Stimulated activated CD4-positive, alpha-beta T cell treated with anti-CD3 and anti-CD28 coated beads, Interleukin-4, amount 100 ng/mL, for 4 hours (primary cell): ENCODE measurements at places on chromosomes 5 and 9.

GRCh38 chr5:150139334-150139733 lies 16.3 kb downstream of the PDGFRB start:
- no peak for DNase-seq

DNA sequence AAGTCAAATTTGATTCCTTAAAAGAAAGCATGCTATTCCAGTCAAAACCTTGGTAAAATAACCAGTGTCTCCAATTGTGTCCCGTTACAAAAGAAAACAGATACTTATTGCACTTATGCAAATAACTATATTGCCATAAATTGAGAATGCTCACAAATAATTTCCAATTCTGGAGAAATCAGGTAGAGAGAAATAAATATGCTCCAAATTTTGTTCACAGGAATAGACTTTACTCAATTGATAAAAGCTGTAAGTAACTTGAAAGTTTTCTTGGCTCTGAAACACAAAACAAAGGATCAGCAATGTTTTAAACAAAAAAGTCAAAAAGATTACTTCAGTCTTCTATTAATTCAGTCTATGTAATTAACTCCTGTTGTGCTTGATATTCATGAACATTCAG lies 7.8 kb upstream of the DTWD2 start:
- no peak for DNase-seq

- DNase-seq, result no peak
Observed at GRCh38 chr9:127767410-127767809, 11.1 kb downstream of the SH2D3C start.

DNA sequence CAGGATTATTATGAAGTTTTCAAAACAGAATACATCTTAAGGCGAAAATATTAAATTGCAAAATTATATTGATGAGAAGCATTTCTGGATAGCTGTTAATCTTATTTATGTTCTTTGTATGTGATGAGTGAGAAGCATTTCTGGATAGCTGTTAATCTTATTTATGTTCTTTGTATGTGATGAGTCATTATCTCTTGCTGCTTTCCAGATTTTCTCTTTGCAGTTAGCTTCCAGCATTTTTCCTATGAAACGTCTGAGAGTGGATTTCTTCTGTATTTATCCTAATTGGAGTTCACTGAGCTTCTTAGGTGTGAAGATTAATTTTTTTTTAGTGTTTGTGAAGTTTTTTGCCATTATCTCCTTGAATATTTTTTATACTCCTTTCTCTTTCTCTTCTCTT lies 8.2 kb downstream of the TMEM232 start:
- no peak for DNase-seq

- DNase-seq, result no peak
Observed at GRCh38 chr9:101629636-101630035, 34.9 kb upstream of the PPP3R2 start.

DNA sequence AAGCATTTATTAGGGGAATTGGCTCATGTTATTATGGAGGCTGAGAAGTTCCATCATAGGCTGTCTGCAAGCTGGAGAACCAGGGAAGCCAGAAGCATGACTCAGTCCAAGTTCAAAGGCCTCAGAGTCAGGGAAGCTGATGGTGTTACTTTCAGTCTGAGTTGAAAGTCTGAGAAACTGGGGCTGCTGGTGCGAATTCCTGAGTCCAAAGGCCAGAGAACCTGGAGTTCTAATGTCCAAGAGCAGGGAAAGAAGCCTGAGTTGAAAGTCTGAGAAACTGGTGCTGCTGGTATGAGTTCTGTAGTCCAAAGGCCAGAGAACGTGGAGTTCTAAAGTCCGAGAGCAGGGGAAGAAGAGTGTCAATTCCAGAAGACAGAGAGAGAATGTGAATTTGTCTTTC lies 641.1 kb downstream of the ISL1 start:
- DNase-seq, result no peak

DNA sequence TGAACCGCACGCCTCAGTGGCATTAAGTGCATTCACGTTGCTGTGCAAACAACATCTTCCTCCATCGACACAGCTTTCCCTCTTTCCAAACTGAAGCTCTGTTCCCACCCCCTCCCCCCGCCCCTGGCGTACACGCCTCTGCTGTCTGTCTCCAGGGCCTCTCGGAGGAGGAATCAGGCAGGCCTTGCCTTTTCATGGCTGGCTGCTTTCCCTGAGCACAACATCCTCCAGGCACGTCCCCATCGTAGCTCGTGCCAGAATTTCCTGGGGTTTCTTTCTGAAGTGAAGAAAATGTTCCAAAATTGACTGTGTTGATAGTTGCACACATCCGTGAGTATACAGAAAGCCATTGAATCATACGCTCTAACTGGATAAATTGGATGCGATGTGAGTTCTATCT lies 22.3 kb upstream of the TMEM250 start:
- no peak for DNase-seq

DNA sequence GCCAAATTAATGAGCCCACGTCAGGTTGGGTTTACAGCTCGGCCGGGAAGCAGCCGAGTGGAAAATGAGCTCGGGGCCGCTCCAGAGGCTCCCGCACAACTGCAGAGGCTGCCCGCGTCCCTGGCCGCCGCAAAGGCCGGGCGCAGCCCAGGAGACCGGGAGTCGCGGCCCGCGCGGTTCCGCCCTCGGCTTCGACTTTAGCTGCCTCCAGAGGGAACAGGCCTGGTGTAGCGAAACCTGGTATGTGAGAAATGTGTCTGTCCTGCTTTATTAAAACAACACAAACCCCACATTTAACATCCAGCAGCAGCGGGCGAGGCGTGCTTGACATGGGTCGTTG lies 66.2 kb downstream of the FOXD1 start:
- no peak for DNase-seq

GRCh38 chr5:110703481-110703880 lies 23.0 kb downstream of the TMEM232 start:
- DNase-seq, result no peak

DNA sequence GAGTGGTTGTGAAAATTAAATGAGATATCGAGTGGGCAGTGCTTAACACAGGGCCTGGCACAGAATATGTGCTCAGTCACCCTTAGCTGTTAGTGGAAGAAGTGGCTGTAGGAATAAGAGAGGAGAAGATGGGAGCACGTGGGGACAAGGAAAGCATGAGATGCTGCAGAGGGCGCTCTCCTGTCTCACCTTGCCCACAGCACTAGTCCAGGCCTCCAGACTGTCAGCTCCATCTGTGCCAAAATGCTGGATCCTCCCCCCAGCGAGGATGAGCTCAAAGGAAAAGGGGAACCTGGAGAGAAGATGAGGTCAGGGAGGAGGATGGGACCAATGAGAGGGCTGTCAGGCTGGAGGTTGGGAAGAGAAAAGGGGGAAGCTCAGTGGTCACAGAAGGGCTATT lies 12.5 kb downstream of the ARAP3 start:
- DNase-seq, result no peak

DNA sequence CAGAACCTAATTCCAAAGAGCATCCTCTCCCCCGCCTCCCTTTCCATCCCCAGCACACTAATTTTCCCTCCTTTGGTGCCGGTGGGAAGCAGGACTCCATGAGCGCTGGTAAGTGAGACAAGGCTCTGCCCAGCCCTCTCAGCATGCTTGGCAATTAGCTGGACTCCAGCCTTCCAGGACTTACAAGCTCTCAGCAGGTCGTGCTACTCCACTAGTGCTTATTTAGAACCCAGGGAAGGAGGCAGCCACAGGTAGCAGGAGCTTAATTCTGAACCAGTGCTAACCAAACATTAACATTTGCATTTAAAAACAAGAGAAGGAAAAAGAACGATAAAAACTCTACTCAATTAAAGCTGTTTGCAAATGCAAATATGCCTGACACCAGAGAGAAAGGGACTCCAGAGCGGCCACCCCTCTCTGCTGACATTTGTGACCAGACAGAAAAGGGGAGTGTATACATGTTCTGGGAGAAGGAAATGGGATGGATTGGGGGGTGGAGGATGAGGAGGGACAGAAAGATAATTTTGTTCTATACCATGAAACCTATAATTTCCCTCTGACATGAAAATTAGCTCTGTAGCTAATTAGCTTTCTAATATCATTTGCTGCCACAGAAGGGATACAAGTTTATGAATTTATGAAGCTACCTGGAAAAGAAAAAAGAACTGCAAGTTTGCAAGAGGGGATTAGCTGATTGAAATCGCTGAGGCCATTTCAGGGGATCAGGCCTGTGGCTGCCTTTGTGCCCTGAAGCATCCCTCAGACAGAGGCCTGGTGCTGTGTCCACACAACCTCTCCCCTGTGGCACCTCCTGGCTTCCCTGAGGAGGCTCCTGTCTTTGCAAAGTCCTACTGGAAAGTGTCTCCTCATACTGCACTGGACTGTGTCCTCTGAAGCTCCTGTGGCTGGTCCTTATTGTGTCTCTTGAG lies 266.3 kb downstream of the SEC61B start:
- no peak for DNase-seq

- DNase-seq, result no peak
Observed at GRCh38 chr5:9382522-9382921, 163.4 kb downstream of the SEMA5A start.

DNA sequence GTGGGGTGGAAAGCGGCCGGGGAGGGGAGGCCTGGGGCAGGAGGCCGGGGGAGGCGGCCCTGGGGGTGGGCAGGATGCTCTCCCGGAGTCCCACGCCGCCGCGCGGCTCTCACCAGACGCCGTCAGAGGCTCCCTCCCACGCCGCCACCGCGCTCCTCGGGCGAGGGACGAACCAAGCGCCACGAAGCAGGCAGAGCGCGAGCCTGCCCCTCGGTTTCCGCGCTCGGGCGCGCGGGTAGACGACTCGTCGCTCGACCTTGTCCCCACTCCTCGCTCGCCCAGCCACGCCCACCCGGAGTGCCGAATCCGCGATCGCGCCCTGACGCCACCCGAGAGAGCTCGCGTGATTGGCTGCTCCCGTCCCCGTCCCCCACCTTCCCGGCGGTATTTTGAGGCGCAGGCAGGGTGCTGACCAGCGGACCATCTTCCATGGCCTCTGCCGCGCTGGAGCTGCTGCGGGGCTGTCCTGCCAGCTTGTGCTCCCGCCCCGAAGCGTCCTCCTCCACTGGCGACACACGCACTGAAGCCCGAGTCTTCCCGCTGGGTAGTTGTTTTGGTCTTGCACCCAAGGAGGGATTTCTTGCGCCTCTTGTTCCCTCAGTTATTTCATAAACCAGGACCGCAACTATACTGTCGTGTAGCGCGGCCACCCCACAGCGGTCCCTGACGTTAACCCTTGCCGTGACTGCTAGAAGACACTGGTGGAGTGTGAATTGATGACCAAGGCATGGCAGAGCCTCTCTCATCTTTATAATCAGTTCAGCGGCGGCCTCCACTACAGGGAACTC lies at the start of gene GNE:
GNE (minus strand) TSS at position 241 of the 788 bp plus-strand sequence. CDS start 9,093 bp downstream, outside the sequence.
- peak; percentile 98 for DNase-seq

DNA sequence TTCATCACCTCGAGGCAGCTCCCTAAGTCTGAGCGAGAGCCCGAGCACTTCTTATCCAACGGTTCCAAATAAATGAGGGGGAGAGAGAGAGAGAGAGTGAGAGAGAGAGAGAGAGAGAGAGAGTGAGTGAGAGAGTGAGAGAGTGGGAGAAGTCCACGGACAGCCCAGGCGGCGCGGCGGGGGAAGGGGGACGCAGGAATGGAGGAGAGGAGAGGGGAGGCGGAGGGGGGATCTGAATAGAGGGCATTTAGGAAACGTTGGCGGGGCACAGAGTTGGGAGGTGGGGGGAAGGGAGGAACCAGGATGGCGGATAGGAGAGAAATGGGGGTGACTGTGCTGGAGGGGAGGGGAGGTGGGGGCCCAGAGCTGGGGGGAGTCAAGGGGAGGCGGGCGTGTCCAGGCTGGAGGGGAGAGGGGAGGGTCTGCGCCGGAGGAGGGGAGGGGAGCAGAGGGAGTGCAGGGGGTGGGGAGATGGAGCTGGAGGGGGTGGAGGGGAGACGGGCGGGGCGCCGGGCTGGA lies 398 bp upstream of the BASP1 start:
- DNase-seq, result no peak

DNA sequence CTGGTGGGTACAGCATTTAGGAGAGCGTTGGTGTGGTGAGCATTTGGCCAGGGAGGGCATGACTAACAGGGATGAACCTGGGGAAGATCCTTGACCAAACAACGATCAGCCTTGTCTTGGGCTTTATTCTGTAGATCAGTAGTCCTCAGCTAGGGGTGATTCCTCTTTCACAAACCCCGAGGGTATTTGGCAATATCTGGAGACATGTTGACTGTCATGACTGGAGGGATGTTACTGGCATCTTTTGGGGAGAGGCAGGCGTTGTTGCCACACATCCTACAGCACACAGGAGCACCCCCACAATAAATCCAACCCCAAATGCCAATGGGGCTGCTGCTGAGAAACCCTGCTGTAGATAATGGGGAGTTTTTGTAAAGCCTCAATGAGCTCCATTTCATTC lies 43.9 kb downstream of the OSTF1 start:
- DNase-seq, result no peak

- no peak for DNase-seq
Observed at GRCh38 chr5:68682400-68683160, 411.2 kb upstream of the SLC30A5 start.

GRCh38 chr5:109249126-109249525 lies 160.6 kb downstream of the PJA2 start:
- no peak for DNase-seq

DNA sequence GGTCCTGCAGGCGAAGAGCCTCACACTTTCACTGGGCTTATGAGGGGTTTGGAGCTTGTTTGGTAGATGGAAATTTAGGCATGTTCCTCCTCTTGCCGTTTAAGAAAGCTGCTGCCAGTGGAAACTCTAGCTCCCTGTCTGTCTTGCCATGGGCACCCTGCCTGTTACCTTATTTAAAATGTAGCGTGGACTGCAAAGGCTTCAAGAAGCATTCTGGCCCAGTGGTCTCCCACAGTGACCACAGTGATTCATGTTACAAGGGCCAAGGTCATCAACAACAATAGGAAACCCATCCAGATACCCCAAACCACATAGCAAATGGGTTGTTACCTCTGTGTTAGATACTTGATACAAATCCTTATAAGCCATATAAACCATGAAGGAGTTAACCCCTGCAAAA lies 96.6 kb downstream of the DPYSL3 start:
- no peak for DNase-seq

DNA sequence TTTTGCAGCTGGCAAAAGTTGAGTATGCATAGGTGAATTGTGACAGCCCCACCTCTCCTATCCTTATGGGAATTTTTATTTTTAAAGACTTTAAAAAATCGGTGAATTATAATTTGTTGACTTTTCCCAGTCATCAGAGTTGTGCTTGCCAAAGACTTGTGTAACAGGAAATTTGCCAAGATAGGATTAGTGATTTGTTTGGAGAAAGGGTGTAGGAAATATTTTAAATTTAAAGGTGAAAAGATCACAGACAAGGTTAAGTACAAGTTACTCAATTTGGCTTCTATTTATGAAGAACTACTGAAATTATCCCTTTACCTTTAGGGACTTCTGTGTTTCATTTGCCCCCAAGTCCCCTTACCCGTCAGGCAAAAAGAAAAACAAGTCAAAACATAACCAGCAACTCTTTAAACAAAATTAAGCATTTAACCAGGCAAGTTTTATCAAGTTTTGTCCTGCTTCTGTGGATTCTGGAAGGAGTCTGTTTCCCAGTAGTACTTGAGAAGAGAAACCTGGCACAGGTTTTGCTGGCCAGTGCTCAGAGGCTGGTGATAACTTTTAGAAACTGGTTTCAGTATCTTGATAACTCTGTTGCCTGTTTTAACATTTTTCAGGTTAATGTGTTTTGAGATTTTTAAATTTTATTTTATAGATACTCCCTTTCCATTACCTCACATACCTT lies 285.4 kb downstream of the MAST4 start:
- no peak for DNase-seq
